ENCODE measurements at places on chromosomes 4 and X.

DNA sequence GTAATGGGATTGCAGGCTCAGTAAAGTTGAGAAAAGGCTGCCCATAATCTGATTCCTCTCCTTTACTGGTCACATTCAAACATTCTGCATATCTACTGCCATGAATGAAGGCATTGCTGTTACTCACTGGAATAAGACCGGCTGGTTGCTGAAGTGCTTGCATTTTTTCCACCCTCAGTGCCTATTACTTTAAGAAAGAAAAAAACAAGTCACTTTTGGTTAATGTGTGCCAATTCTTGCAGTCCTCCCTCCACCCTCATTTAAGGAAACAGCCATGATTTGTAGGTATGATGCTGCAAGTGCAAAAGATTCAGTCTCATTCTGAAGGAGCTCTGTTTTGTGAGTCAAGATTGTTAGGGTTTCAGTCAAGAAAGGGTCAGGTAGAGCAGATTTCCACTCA lies 94.9 kb downstream of the EMCN start:
- DNase-seq: no peak

- no peak for DNase-seq
These were observed 149.1 kb upstream of the USP38 start for GRCh38 chr4:143035661-143036060.

GRCh38 chrX:37662181-37662580 lies 23.4 kb upstream of the XK start:
- no peak for DNase-seq

GRCh38 chr4:88958080-88958479 lies 98.9 kb downstream of the FAM13A start:
- no peak for DNase-seq

DNA sequence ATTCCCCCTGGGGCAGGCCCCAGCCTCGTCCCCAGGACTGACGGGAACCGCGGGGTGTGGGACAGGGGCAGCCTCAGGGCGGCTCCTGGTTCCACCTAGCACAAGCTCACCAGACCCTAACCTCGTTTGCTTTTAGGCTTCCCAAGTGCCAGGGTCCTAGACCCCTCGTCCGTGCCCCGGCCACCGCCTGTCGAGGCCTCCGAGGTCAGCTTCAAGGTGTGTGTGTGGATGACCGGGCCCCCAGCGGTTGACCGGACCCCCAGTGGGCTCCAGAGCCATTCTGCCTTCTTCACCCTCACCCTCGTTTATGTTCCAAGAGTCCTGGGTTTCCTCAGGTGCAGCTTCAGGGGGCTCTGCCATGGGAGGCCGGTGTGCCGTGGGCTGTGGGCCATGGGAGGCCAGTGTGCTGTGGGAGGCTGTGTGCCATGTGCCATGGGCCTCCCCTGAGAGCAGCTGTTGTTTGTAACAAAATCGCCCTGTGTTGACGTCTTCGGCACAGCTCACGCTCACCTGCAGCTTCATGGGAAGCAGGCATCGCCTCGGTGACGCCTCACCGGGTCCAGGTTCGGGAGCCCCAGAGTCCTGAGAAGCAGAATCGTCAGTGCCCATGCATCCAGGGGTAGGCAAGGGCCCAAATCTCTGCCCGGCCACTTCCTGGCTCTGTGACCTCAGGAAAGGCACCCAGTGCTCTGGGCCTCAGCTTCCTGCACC lies 43.0 kb upstream of the HMX1 start:
- no peak for DNase-seq

- DNase-seq: no peak
These were observed 150.4 kb downstream of the EMCN start for GRCh38 chr4:100367451-100367850.

DNA sequence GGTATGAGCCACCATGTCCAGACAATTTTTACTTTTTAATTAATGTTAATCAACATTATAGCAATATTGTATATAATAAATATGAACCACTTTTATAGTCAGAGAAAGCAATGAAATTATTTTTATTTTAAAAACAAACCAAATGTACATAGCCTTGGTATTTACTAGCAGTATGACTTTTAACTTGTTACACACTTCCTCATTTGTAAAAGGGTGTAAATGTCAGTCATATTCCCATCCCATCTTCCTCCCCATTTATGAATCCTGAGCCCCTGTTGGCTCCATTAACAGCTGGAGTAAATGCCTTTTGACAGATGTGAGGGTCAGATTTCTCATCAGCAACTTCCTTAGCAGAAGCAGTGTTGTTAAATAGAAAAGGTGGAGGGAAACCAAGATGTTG lies 179.6 kb upstream of the SPRY1 start:
- DNase-seq: no peak

DNA sequence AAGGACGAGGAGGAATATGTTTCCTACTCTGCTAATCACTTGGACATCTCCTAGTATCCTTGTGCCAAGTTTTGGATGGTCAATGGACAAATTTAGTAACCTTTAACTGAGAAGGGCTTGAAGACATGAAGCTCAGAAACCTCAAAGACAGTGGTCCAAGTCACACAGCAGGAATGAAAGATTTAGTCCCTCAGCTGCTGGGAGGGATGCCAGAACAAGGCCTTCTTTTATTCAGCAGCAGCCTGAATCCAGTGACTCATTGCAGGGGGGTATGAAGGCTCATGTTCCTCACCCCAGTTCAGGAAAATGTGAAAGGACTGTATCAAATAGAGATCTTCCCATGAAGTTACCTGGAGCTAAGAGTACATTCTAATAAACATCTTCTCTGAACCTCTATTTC lies 214.9 kb upstream of the UGT8 start:
- no peak for DNase-seq

- no peak for DNase-seq
These were observed 74.1 kb downstream of the TRAPPC11 start for GRCh38 chr4:183733181-183733580.

DNA sequence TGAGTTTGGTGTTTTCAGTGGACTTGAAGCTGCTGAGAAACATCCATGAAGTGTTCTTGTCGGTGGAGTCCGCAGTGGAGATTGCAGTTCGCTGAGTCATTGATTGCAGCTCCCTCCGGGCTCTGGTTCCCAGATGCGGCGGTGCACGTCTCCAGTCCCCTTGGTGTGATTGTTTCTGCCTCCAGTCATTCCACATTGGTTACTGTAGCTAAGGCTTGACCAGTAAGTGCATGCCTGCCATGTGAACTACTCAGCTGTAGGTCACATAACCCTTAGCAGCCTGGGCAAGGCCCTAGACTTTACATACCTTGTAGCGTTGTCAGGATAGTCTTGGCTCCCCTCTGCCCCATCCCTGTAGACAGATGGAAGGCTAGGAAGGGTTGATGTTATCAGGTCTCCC lies 53.8 kb upstream of the CLCN4 start:
- DNase-seq: no peak

- DNase-seq: no peak
These were observed 77.6 kb upstream of the PCDH18 start for GRCh38 chr4:137609718-137610430.

DNA sequence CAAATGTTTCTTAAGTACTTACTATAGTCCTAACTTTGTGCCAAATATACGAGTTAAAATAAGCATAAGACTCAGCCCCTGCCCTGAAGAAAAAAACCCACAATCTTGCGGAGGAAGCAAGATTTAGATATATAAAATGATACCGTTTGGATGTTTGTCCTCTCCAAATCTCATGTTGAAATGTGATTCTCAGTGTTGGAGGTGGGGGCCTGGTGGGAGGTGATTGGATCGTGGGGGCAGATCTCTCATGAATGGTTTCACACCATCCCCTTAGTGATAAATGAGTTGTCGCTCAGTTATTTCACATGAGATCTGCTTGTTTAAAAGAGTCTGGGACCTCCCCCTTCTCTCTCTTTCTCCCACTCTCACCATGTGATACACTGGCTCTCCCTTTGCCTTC lies 28.7 kb downstream of the EFHC2 start:
- DNase-seq: no peak

GRCh38 chr4:100754751-100755150 lies 236.9 kb upstream of the EMCN start:
- DNase-seq: no peak

GRCh38 chr4:19579608-19580007 lies 672.1 kb upstream of the SLIT2 start:
- DNase-seq: no peak
